ENCODE measurements at places on chromosomes 4 and X. TPM values are rescaled to one million over a fixed set of nuclear protein-coding genes. Genes with fewer than 3 reads are reported as not detected.

RHOXF2 gene
- not detected for total RNA-seq

C4orf17 gene
- not detected for total RNA-seq

GRCh38 chrX:1507511-1508463 lies 29.2 kb downstream of the P2RY8 start:
- H3K36me3 ChIP-seq, result no peaks in the 10 kb centered on the region
- H3K27ac ChIP-seq, result no peak overlapping the region
- no peak overlapping the region for H3K4me3 ChIP-seq
- H3K4me1 ChIP-seq, result no peaks in the 10 kb centered on the region
- H3K27me3 ChIP-seq, result no peaks in the 10 kb centered on the region
- DNase-seq, result no peak

DNA sequence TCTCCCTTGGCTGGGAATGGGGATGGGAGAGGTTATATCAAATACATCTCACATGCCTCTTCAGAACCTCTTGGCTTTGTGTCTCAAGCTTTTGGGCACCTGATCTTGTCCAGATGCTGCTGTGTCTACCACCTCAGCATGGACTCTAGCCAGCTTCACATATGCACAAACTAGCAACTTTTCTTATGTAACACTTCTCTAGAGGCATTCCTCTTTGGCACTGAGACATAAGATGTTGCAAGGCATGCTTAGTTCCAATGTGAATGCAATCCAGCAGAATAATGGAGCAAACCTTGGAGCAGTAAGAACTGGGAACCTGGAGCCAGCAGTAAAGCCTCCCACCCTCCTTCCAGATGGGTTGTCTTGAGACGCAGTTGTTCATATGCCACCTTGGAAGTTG lies 113.4 kb upstream of the TMEM47 start:
- H3K36me3 ChIP-seq, result no peaks in the 10 kb centered on the region
- no peaks in the 10 kb centered on the region for H3K4me1 ChIP-seq
- no peak overlapping the region for H3K27ac ChIP-seq
- DNase-seq, result no peak

DNA sequence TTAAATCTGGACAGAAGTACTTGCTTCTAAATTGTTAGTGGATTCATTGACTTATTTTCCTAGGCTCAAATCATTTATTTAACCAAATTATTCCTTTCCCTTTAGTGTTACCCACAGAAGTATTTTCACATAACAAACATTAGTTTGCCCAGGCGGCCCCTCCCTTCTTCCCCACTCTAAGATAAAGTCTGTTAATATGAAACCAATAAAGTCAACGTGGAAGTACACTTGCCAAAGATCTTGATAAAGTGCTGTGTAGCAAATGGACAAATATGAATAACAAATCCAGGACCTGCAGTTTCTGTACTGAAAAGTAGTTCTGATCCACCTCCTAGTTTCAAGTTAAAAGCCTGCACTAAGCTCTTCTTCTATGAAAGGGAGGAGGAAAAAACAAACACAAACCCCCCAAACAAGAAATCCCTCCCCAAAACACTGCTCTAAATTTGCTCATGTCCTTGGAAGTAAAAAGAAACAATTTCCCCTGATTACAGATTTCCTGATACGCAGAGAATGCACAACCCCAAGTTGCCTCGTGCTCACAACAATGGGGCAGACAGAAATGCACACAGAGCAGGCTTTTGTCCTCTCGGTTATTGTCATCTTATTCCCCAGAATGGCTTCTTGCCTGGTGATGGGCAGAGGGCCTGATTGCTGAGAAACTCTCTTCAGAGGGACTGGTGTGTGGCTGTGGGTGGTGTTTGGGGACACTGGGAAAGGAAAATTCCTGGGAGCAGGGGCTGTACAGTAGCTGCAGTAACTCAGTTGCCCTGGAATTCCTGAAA lies 23.2 kb downstream of the TMSB4X start:
- DNase-seq, result no peak
- peaks cover 3% of the 10 kb centered on the region for H3K4me1 ChIP-seq
- H3K36me3 ChIP-seq, result no peaks in the 10 kb centered on the region

DNA sequence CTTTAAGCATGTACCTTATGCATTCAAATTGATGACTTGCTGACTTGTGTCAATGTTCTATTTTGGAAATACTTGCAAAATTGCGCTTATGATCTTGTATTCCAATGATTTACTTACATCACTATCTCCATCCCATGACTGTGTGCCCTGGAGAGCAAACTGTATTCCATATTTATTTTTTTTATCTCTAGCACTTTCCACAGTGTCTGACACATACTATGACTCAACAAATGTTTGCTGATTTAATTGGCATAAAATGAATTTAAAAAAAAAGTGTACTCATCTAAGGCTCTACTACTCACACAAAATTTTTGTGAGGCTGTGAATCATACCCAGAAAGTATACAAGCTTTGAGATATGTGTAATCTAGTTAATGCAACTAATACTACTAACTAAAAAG lies 1066.8 kb upstream of the ADGRL3 start:
- H3K27ac ChIP-seq, result no peak overlapping the region
- H3K4me3 ChIP-seq, result no peak overlapping the region
- H3K4me1 ChIP-seq, result no peaks in the 10 kb centered on the region

GRCh38 chr4:176988226-176988625 lies 195.5 kb upstream of the VEGFC start:
- no peak overlapping the region for H3K27ac ChIP-seq
- no peaks in the 10 kb centered on the region for H3K27me3 ChIP-seq
- no peak for DNase-seq
- H3K4me1 ChIP-seq, result no peaks in the 10 kb centered on the region

DNA sequence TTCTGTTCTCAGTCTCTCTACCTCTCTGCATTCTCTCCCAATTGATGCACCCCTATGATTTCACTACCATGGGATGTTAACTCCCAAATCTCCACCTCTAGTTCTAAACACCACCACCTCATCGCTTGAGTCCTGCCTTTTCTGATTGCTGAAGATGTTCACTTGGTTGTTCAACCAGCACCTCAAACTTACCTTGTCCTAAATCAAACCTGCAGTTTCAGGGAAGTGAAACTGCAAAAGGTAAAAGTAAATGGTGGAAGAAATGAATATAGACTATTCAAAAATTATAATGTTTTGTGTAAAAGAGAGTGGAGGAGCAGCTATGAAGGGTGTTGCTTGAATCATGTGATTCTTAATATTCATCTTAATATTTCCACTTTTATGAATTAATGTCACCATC lies 91.0 kb downstream of the PDE5A start:
- no peak overlapping the region for H3K4me3 ChIP-seq
- no peaks in the 10 kb centered on the region for H3K27me3 ChIP-seq
- H3K36me3 ChIP-seq, result no peaks in the 10 kb centered on the region
- H3K4me1 ChIP-seq, result peaks cover 7% of the 10 kb centered on the region
- no peak for DNase-seq

GRCh38 chr4:48329976-48330375 lies 11.4 kb upstream of the SLAIN2 start:
- DNase-seq, result no peak
- no peaks in the 10 kb centered on the region for H3K27me3 ChIP-seq
- H3K27ac ChIP-seq, result no peak overlapping the region
- H3K4me3 ChIP-seq, result no peak overlapping the region
- no peaks in the 10 kb centered on the region for H3K4me1 ChIP-seq

DNA sequence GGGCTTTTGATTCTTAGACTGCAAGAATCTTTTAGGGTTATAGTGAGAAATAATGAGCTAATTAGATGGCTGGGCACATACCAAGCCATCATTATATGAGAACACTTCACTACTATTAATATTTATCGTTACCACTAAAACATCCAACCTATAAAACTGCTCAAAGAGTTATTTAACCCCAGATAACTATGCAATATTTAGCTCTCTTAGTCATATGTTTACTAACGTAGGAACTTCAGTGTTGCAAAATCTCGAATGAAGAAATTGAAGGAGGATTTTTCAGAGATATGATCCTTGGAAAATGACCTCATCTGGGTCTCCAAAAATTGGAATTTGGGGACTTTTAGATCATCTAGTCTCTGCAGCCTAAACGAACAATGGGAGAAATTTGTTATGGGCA lies 265.0 kb upstream of the RPS6KA3 start:
- no peaks in the 10 kb centered on the region for H3K36me3 ChIP-seq
- H3K27ac ChIP-seq, result no peak overlapping the region
- no peaks in the 10 kb centered on the region for H3K27me3 ChIP-seq
- H3K4me1 ChIP-seq, result no peaks in the 10 kb centered on the region
- no peak overlapping the region for H3K4me3 ChIP-seq

- no peak overlapping the region for H3K4me3 ChIP-seq
- no peaks in the 10 kb centered on the region for H3K4me1 ChIP-seq
- H3K27ac ChIP-seq, result no peak overlapping the region
- no peaks in the 10 kb centered on the region for H3K27me3 ChIP-seq
- no peaks in the 10 kb centered on the region for H3K36me3 ChIP-seq
These were observed 388.6 kb upstream of the MAGEB2 start for GRCh38 chrX:29826742-29827141.

All from ovary (tissue), 10 donors.